ENCODE measurements at places on chromosomes 4 and X.

GRCh38 chrX:9233141-9233540 lies 199.2 kb upstream of the FAM9B start:
- no peak for DNase-seq

GRCh38 chrX:77223046-77223445 lies 224.1 kb upstream of the FGF16 start:
- DNase-seq: no peak

- no peak for DNase-seq
Measured at GRCh38 chr4:164949448-164950143, 27.9 kb downstream of the TRIM61 start.

- DNase-seq: no peak
Measured at GRCh38 chrX:41353985-41354384, 20.0 kb downstream of the DDX3X start.

GRCh38 chr4:40586034-40586433 lies 43.6 kb downstream of the RBM47 start:
- no peak for DNase-seq

DNA sequence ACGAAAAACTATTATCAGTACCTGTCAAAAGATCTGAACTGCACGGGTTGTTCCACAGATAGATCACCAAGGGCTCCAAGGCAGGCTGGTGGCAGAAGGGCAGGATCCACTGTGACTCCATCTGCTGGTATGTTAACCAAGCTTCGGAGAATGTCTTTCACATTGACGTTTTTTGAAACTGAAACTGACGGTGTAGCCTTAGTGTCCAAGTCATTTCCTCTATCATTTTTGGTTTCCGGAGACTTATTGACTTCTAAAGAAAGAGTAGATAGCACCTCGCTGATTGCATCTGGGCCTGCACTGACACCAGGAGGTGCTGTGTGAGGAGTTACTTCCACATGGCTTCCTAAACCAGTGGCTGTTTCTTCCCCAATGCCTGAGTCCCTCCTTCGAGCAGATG lies 186.9 kb downstream of the LRBA start:
- DNase-seq: no peak

DNA sequence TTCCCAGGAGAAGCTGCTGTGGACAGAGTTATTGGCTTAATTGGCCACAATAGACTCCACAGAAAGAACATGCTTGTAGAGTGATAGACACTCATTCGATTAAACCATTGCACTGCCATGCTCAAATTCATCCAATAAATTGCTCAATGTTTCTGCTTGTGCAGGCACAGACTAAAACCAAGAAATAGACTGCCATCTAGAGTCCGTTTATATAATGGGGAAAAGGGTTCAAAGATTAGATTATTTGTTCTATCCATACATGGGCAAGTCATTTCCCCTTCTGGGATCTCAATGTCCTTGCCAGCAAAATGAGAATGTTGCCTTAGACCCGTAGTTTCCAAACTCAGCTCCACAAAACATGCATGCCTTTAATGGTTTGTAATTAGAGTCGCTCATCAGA lies 8.7 kb downstream of the SMIM10 start:
- no peak for DNase-seq
